Stimulated activated CD4-positive, alpha-beta T cell treated with anti-CD3 and anti-CD28 coated beads, Interleukin-1b, Interleukin-23, amount 100 ng/mL, for 1 hour (primary cell): ENCODE measurements at places on chromosomes 4 and X.

GRCh38 chr4:36533944-36534343 is 252.5 kb downstream of the DTHD1 start:
- DNase-seq: no peak

GRCh38 chrX:38375891-38376290 is 23.5 kb downstream of the OTC start:
- no peak for DNase-seq

- DNase-seq: no peak
Observed at GRCh38 chrX:49264460-49264859, at the start of gene FOXP3. Gene FOXP3 (minus strand): TSS chrX:49264710. CDS start chrX:49258505, 6,205 bp downstream.

GRCh38 chr4:159977907-159978617 is 875.2 kb downstream of the RAPGEF2 start:
- no peak for DNase-seq

DNA sequence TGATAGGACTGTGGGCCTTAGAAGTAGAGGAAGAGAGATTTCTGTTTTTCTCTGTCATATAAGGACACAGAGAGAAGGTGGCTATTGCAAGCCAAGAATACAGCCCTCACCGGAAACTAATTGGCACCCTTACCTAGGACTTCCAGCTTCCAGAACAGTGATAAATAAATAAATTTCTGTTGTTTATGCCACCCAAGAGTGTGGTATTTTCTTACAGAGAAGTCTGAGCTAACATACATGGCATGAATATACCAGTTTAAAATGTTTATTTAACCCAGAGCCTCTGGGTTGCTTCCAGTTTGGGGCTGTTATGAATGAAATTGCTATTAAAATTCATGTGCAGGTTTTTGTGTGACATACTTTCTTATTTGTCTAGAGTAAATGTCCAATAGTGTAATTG is 654.0 kb upstream of the ATOH1 start:
- DNase-seq: no peak
